Suprapubic skin (tissue), 4 donors: ENCODE measurements at places on chromosomes 3 and 15. TPM values are rescaled to one million over a fixed set of nuclear protein-coding genes. Genes with fewer than 3 reads are reported as not detected.
A peak's percentile ranks its signal among the peaks of the same experiment; 100 is the strongest.

GRCh38 chr3:155908086-155908485 is 37.6 kb downstream of the GMPS start:
- no peak overlapping the region for H3K4me3 ChIP-seq
- no peak overlapping the region for H3K27ac ChIP-seq
- peaks cover 62% of the 10 kb centered on the region for H3K36me3 ChIP-seq
- DNase-seq, result no peak

- peaks cover 4% of the 10 kb centered on the region for H3K4me1 ChIP-seq
- no peak overlapping the region for H3K27ac ChIP-seq
- no peak overlapping the region for H3K4me3 ChIP-seq
- no peak for DNase-seq
- H3K36me3 ChIP-seq, result no peaks in the 10 kb centered on the region
Measured at GRCh38 chr3:100072326-100073048, 41.8 kb downstream of the FILIP1L start.

DNA sequence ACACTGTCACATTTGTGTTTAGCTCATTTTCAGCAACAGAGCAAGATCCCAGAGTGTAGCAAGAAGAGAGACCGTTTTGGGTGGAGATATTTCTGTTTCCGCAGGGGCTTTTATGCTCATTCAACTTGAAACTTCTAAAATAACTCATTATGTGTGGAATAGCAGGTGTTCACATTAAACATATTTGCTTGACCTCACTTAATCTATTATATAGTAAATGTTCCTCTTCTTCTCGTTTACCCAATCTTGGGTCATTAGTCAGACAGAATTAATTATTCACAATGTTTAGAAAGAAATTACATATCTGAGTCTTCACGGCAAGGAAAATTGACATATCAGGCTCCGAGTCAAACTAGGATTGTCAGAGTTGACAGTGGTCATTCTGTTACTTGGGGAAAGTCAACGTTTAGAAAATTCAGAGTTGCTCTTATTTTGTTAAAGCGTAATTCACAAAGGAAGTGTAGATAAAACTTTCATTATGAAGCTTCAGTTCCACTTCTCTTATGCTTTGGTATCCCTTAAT is 222.9 kb downstream of the TPRG1 start:
- no peaks in the 10 kb centered on the region for H3K27me3 ChIP-seq
- no peak for DNase-seq

GRCh38 chr15:33678176-33678575 is 290.1 kb upstream of the CHRM5 start:
- no peak overlapping the region for H3K27ac ChIP-seq
- H3K4me3 ChIP-seq, result no peak overlapping the region
- H3K4me1 ChIP-seq, result no peaks in the 10 kb centered on the region
- no peak for DNase-seq

- H3K4me3 ChIP-seq, result no peak overlapping the region
- H3K36me3 ChIP-seq, result peaks cover 90% of the 10 kb centered on the region
- no peak for DNase-seq
- no peaks in the 10 kb centered on the region for H3K4me1 ChIP-seq
Measured at GRCh38 chr3:58144478-58145325, 66.1 kb downstream of the DNASE1L3 start.

DNA sequence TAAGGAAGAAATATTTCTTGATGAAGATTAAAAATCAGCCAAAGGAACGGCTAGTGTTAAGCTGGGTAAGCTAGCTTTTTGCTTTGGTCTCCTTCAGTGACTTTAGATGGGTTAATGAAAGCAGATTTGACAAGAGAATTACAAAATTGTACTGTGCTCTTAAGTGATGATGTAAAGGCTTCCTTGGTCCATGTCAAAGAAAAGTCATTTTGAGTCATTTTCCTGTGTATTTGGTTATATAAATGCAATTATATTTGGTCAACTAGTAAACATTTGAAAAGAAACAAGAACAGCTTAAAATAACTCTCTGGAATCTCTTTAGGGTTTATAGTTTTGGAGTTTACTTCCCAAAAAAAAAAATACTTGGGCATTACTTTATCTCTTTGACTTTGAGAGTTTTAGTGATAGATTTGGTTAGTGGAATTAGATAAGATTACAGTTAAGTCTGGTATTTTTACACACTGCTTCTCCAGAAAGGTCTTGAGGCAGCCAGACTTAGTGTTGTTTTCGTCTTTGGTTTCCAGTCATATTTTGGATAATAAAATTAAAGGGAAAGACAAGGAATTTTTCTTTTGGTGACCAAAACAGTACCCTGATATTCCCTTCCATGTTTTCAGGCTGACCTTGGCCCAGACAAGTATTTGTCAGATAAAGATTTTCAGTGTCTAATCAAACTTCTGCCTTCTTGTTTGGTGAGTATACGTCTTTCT is 42.3 kb downstream of the PDHB start:
- peaks cover 18% of the 10 kb centered on the region for H3K36me3 ChIP-seq
- H3K27me3 ChIP-seq, result no peaks in the 10 kb centered on the region
- peaks cover 20% of the 10 kb centered on the region for H3K4me1 ChIP-seq
- DNase-seq, result no peak
- no peak overlapping the region for H3K4me3 ChIP-seq

GRCh38 chr3:174863488-174863887 is 4.4 kb downstream of the NAALADL2 start:
- no peak overlapping the region for H3K4me3 ChIP-seq
- no peaks in the 10 kb centered on the region for H3K27me3 ChIP-seq
- no peak overlapping the region for H3K27ac ChIP-seq
- no peaks in the 10 kb centered on the region for H3K36me3 ChIP-seq

- no peak for DNase-seq
- no peaks in the 10 kb centered on the region for H3K27me3 ChIP-seq
- H3K27ac ChIP-seq, result no peak overlapping the region
- no peaks in the 10 kb centered on the region for H3K4me1 ChIP-seq
- H3K4me3 ChIP-seq, result no peak overlapping the region
- H3K36me3 ChIP-seq, result no peaks in the 10 kb centered on the region
Measured at GRCh38 chr3:41431386-41431785, 232.1 kb downstream of the CTNNB1 start.

GRCh38 chr15:51350723-51351122 is 9.3 kb downstream of the GLDN start:
- no peak overlapping the region for H3K27ac ChIP-seq
- H3K36me3 ChIP-seq, result no peaks in the 10 kb centered on the region
- DNase-seq, result no peak
- no peaks in the 10 kb centered on the region for H3K27me3 ChIP-seq
- no peak overlapping the region for H3K4me3 ChIP-seq

DNA sequence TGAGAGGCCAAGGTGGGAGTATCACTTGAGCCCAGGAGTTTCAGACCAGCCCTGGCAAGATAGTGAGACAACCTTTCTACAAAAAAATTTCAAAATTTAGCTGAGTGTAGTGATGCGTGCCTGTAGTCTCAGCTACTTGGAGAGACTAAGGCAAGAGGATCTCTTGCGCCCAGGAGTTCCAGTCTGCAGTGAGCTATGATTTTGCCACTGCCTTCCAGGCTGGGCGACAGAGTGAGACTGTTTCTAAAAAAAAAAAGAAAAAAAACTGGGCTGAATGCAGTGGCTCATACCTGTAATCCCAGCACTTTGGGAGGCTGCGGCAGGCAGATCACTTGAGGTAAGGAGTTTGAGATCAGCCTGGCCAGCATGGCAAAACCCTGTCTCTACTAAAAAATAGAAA is 14.0 kb upstream of the PIK3CB start:
- no peak overlapping the region for H3K4me3 ChIP-seq
- peaks cover 8% of the 10 kb centered on the region for H3K4me1 ChIP-seq
- H3K27ac ChIP-seq, result no peak overlapping the region
- no peak for DNase-seq

GRCh38 chr3:64224826-64225610 is at the start of gene PRICKLE2:
Gene PRICKLE2 (minus strand): TSS chr3:64225466. CDS start chr3:64198927, 26,539 bp downstream.
- peak within 1 kb of the TSS; percentile 77 for H3K27ac ChIP-seq
- no peaks in the 10 kb centered on the region for H3K27me3 ChIP-seq
- no peaks in the 10 kb centered on the region for H3K36me3 ChIP-seq
- H3K4me1 ChIP-seq, result peaks cover 46% of the 10 kb centered on the region
- peak within 1 kb of the TSS; percentile 41 for H3K4me3 ChIP-seq

GRCh38 chr3:16468336-16469098 is 45.0 kb downstream of the RFTN1 start:
- no peaks in the 10 kb centered on the region for H3K27me3 ChIP-seq
- H3K4me1 ChIP-seq, result no peaks in the 10 kb centered on the region
- DNase-seq, result no peak
- no peak overlapping the region for H3K4me3 ChIP-seq
- H3K36me3 ChIP-seq, result no peaks in the 10 kb centered on the region
- no peak overlapping the region for H3K27ac ChIP-seq

DNA sequence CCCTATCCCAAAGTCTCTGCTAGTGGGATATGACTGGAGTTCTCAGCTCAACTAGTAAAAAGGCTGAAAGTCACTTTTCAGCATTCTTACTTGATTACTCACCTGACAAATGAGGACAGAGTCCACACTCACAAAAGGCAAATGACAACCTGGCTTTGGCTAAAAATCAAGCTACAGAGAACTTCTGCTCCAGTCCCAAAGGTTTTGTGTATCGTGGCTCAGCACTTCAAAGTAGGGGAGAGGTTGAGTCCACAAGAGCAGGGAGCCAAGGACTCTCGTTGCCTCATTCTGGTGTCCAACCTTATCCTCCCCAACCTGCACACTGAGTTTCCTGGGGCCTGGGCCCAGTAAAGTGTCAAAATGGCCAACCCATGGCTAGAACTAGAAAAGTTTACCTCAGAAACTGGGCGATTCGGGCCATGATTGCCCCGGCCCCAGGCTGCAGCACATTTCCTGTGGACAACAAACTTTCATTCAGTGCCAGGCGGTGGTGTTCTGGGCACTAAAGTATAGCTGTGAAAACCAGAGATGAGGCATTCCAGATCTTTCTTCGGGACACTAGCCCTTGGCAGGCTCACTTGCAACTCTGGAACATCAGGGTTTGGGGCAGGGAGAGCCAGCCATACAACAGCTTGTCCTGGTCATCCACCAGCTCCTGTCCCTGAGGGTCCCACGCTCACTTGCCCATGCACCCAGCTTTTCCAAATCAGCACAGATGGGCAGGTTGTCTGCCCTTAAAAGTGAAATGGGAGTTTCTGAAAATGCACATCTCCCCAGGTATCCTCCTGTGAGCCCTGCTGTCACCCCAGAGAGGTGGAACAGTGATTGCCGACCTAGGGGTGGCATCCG is 3.1 kb downstream of the ACAA1 start:
- no peak overlapping the region for H3K4me3 ChIP-seq
- H3K27ac ChIP-seq, result no peak overlapping the region
- H3K27me3 ChIP-seq, result no peaks in the 10 kb centered on the region
- H3K4me1 ChIP-seq, result peaks cover 31% of the 10 kb centered on the region
- H3K36me3 ChIP-seq, result peaks cover 49% of the 10 kb centered on the region

DNA sequence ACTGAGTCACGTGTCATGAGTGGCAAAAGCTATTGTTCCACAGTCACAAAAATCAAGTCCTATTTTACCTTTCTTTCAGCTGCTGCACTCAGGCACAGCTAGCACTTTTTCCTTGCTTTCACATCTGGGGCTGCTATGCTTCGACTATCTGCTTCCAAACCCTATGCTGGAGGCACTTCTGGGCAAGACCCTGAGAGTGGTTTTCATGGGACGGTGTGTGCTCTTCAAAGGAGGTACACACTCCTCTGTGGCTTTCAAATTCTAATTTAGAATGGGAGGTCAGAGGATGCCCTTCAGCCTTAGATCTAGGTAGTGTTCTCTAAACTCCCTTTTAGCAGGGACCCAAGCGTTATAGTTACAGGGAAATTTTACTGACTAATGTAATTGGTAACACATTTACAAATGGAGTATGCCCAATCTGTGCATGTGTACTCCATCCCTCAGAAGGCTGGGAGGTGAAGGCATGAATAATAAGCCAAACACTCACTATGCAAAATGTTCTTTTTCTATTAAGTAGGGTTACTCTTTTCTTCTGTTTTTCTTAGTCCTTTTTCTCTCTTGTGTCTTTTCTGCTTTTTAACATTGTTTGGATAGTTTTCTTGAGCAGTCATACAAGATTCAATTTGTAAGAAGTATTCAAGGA is 188.3 kb downstream of the LSAMP start:
- H3K4me1 ChIP-seq, result no peaks in the 10 kb centered on the region
- H3K36me3 ChIP-seq, result no peaks in the 10 kb centered on the region
- H3K27me3 ChIP-seq, result no peaks in the 10 kb centered on the region
- no peak overlapping the region for H3K27ac ChIP-seq

DNA sequence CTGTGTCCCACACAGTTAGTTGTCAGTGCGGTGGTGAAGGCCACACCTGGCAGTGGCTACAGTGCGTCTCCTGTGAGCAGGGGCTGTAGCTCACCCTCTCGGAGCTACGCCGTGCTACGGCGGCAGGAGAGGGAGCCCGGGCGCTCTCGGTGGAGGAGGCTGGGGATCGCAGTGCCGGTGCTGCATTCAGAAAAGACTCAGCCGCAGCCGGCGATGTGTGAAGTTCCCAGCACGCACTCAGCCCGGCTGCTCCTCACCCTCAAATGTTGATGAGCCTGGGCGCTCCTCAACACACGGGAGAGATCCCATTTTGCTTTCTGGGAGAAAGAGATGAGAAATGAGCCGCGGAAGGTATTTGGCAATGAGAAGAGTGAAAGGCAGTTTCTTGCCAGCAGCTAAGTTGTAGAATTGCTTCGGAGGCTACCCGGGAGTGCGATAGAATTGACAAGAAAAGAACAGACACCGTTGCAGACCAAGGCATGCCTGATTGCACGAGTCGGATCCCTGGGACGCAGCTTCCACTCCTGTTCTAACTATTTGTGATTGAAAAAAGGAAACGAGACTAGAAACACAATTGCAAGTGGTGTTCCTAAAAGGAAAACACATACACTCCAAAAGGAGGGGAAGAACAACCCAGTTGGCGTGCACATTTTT is at the start of gene UNC13C:
TSS of gene UNC13C (plus strand) at position 189 of the 654 bp plus-strand sequence. CDS start 34,463 bp downstream, outside the sequence.
- H3K4me3 ChIP-seq, result peak within 1 kb of the TSS; percentile 32
- H3K36me3 ChIP-seq, result no peaks in the 10 kb centered on the region

DNA sequence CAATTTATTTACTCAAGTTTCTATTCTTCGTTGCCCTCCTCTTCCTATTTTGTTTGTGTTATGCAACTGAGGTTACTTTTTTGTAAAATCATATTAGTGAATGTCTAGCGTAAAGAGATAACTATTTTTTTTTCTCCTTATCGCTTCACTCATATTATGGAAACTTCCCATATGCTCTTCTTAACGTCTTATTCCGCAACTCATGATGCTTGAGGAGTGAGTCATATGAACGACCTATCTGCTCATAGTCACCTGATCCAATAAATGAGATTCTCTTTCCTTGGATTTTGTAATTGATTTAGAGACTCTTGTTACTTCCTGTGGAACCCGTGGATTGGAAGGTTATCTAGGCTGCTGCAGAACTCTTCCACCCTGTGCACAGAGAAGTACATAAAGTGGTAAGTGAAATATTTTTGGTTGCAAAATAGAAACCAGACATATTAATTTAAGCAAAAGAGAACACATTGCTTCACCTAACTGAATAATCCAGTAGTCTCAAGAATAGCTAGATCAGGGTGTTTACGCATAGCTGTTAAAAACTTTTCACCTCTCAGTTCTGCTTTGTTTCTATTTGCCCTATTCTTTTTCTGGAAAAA is 719.3 kb upstream of the SGO1 start:
- no peaks in the 10 kb centered on the region for H3K27me3 ChIP-seq
- H3K36me3 ChIP-seq, result no peaks in the 10 kb centered on the region
- H3K27ac ChIP-seq, result no peak overlapping the region
- H3K4me3 ChIP-seq, result no peak overlapping the region
- H3K4me1 ChIP-seq, result peaks cover 2% of the 10 kb centered on the region

- no peak overlapping the region for H3K4me3 ChIP-seq
- peaks cover 43% of the 10 kb centered on the region for H3K4me1 ChIP-seq
- H3K36me3 ChIP-seq, result peaks cover 21% of the 10 kb centered on the region
- no peak overlapping the region for H3K27ac ChIP-seq
- no peak for DNase-seq
Measured at GRCh38 chr15:43519196-43519595, 1.8 kb downstream of the MAP1A start.

Gene RAD51
- 2.2 TPM for total RNA-seq

Gene CTXND1
- 0.24 TPM for total RNA-seq

Gene MOBP
- total RNA-seq, result not detected

Gene GREM1
- total RNA-seq, result 1.4 TPM

Gene TLR9
- not detected for total RNA-seq

Gene RGMA
- 16.6 TPM for total RNA-seq

Gene SNAP23
- 78.2 TPM for total RNA-seq

Gene OR5H14
- not detected for total RNA-seq

Gene FGF12
- 1.5 TPM for total RNA-seq

Gene CPEB1
- total RNA-seq, result 2.3 TPM
